ENCODE measurements at places on chromosomes 1 and 21.
A peak's percentile ranks its signal among the peaks of the same experiment; 100 is the strongest.

DNA sequence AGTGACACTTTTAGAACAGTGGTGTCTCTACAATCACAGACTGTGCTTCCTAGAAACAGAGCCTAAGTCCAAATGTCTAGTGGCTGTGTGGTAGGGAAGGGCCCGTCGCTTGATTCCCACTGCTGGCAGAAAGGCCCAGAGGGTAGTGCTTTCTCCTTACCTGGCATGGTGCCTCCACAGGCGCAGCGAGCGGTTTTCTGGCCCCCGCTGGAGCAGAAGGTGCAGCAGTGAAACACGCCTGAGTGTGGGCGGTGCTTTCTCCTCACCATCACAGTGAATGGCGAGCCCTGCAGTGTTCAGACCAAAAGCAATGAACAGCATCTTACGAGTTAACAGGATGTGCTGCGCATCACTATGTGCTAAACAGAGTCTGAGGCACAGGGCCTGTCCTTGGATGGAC is 8.3 kb downstream of the TRIM45 start:
- DNase-seq: no peak

- no peak for DNase-seq
Measured at GRCh38 chr1:43241413-43241836, 28.4 kb upstream of the TMEM125 start.

DNA sequence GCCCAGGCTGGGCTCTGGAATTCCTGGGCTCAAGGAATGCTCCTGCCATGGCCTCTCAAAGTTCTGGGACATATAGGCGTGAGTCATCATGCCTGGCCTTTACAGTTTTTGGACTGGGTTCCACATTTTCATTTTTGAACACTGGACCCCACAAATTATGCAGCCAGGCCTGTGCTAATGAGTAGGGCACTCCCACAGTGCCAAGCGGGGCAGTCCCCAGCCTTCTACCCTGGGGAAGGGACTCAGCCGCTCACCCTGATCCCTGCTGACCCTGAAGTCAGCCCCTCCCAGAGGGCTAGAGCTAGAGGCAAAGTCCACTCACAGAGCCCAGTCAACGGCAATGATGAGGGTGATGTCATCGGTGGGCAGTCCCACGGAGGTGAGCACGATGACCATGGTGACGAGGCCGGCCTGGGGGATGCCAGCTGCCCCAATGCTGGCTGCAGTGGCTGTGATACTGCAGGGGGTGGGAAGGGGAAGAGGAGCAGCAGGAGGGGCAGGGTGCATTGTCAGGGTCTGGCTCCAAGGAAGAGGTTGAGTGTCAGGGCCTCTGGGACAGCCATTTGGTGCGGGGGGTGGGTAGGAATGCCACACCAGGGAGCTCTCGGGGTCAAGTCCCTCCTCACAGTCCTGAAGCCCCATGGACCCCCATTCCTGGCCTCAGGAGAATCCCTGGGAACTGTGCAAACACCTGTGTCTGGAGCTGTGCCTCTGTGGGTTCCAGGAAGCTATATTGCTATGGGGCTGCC is 27.6 kb downstream of the PODN start:
- DNase-seq: no peak

- DNase-seq: no peak
Measured at GRCh38 chr1:205678286-205679111, 1.8 kb downstream of the SLC45A3 start.

GRCh38 chr1:3899754-3900149 is 320 bp downstream of the C1orf174 start:
- no peak for DNase-seq

DNA sequence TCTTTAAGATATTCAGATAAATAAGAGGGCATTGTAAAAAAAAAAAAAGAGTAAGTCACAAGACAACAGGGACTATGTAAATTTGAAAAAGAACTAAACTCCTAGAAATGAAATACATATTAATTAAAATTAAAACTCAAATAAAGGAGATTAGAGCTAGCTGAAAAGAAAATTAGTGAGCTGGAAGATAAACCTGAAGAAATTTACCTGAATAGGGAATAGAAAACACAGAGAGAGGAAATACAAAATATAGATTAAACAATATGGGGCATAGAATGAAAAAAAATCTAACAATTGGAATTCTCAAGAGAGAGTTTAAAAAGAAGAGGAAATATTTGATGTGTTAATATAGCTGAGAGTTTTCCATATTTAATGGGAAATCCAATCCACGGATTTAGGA is 35.6 kb upstream of the TADA1 start:
- DNase-seq: no peak

- DNase-seq: no peak
Measured at GRCh38 chr1:162654915-162655620, 22.8 kb downstream of the DDR2 start.

DNA sequence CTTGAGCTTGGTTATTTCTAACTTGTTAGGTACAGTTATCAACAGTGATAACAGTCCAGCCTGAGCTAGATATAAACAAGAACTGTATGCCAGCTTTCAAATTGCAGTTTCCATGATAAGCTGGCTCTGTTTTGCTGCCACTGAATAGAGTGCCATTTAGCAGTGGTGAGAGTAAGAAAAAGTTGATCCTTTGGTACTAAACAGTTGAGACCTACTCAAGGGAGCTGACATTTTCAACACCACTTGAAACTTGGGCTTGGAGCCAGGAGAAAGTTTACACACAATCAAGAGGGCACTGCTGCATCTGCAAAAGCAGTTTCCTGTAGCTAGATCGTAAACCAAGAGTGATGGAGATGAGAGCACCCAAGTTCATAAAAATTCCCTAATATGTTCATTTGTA is 131.3 kb downstream of the RGS7 start:
- no peak for DNase-seq

GRCh38 chr1:6218375-6219164 is 12.7 kb downstream of the RNF207 start:
- no peak for DNase-seq

DNA sequence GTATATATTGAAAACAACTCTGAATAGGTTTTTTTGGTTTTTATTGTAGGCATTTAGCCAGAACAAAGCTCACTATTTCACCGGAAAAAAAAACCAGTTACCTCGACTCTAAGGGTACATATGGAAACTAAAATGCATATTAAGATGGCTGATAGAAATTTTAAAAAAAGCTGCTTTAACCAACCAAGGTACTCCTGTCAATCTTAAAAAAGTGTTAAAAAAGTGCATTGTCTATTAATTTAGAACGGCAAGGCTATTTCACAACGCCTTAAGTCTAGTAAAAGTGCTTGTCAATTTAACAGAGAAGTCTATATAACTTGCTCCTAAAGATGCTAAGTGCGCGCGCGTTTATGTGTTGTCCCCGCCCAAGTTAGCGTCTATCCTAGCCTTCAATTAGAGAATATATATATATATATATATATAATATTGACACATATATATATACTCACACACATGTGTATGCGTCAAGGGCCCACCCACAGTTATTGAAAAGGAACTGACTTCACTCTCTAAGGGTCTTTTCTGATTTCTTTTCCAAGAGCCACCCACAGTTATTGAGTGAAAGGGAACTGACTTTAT is 934 bp downstream of the ASPM start:
- no peak for DNase-seq

GRCh38 chr21:36072453-36073162 is 2.8 kb downstream of the CBR1 start:
- DNase-seq: no peak

GRCh38 chr1:81345110-81345509 is 455.6 kb upstream of the ADGRL2 start:
- no peak for DNase-seq

- peak; percentile 42 for DNase-seq
Measured at GRCh38 chr1:179082333-179082998, 596 bp downstream of the TOR3A start.

- DNase-seq: no peak
Measured at GRCh38 chr1:94698356-94698755, 121.8 kb upstream of the SLC44A3 start.

DNA sequence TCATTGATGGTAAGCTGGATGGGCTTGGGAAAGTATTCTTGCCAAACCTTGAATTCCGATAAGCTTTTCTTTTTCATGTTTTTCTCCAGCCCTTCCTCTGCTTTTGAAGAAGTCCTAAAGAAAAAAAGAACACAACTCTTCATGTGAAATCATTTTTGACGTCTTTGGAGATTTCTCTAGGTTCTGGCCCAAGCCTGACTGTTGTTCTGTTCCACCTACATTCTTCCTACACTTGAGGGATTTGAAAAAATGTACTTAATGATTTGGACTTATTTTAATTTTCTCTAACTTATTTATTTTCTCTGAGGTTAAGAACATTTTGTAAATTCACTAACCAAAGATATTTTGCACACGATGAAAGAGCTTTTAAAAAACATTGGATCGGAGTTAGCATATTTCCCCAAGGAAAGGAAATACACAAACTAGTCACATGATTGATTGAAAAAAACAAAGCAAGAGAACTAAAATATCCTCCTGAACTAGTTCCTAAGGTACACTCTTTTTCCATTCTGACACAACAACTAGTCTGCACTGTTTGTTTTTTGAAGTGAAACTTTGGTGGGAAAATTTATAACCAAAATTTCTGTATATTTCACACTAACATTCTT is 82.3 kb downstream of the LTN1 start:
- DNase-seq: no peak

- no peak for DNase-seq
Measured at GRCh38 chr1:159492575-159493323, 43.1 kb downstream of the OR10J5 start.
